Suppressor macrophage treated with lipopolysaccharide for 1 hour (primary cell): ENCODE measurements at places on chromosomes 6 and 20.

DNA sequence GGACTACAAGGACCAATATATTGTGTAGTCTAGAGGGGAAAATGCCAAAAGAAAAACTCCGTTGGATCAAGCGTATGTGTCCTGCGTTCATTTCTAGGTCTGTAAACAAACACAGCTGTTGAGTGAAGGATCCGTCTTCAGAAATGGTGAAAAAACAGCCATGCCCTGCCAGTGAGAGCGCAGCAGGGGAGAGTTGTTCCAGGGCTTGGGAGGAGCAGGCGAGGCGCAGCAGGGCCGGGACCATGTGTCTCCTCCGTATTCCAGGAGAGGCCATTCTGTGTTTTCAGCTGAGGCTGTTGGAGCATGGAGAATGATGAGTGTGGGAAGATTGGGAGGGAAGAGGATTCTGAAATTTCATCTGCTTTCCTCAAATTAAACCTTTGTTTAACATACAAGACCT is 38.0 kb downstream of the BMP6 start:
- no peak for DNase-seq

DNA sequence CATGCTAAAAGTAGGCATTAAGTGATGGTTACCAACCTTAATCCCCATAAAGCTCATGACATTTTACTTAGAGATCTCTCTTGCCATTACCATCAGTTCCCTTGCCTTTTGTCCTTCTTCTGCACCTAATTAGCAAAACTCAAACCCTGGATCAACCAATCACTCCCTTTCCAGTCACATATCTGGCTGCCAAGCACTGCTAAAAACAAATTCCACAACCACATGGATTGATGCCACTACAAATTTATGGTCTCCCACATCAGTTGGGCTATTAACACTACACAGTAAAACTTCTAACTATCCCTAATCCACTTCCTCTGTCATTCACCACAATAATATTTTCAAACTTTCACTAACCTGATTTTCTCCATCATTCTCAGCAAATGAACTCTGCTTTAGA is 54.3 kb upstream of the RNF146 start:
- DNase-seq, result no peak

DNA sequence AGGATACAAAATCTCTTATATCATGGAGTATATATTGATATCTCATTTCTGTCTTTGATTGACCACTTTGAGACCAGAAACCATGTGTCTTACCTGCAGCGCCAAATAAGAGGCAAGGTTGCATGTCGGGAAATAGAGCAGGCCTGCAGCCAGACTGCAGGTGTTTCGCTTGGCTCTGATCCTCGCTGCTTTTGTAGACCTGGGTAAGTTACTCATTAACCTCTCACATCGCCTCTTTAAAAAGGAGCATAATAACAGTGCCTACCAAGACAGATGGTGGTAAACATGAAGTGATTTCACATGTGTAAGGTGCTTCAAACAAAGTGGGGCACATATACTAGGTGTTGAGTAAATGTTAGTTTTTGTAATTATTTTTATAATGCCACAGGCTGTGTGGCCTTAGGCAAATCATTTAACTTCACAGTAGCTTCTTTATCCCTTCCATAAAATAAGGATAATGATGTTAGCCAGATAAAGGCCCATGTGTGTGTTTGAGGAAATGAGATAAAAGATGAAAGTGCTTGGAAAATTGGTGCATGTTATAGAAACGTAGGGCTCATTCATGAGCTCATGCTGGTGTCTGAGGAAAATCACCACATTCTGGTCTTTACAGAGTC is 248.8 kb upstream of the MAP3K7 start:
- no peak for DNase-seq

DNA sequence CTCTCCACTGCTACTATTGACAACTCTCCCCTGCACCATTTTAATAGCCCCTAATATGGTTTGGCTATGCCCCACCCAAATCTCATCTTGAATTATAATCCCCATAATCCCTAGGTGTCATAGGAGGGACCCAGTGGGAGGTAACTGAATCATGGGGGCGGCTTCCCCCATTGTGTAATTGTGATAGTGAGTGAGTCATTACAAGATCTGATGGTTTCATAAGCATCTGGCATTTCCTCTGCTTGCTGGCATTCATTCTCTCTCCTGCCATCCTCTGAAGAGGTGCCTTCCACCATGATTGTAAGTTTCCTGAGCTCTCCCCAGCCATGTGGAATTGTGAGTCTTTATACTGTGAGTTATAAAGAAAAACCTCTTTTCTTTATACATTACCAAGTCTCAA is 74.1 kb upstream of the TCF21 start:
- DNase-seq, result peak; percentile 27

GRCh38 chr6:11614534-11615213 is 77.1 kb downstream of the TMEM170B start:
- DNase-seq, result no peak

DNA sequence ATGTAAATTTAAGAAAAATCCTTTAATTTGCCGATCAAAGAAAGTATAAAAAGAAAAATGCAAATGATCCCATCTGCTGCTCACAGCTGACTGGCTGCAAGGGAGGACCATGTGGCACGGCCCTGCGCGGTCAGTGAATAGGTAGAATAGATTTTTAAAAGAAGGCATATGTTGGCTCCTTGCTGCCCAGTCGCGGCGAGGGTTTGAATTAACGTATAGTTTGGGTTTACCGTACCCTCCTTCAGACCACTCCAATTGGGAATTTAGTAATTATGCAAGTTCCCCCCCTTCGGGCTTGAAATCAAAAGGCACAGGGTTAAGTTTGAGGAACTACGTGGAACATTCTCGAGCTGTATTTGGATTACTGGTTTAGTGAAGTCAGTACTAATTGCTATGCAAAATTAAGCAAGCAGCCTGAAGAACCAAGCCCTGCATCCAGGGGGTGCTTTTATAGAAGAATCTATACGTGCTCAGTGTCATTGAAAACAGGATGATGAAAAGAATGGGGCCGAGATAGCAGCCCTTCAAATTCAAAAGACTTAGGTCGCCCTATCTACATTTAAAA is 1.1 kb upstream of the BEND3 start:
- DNase-seq, result peak; percentile 53

DNA sequence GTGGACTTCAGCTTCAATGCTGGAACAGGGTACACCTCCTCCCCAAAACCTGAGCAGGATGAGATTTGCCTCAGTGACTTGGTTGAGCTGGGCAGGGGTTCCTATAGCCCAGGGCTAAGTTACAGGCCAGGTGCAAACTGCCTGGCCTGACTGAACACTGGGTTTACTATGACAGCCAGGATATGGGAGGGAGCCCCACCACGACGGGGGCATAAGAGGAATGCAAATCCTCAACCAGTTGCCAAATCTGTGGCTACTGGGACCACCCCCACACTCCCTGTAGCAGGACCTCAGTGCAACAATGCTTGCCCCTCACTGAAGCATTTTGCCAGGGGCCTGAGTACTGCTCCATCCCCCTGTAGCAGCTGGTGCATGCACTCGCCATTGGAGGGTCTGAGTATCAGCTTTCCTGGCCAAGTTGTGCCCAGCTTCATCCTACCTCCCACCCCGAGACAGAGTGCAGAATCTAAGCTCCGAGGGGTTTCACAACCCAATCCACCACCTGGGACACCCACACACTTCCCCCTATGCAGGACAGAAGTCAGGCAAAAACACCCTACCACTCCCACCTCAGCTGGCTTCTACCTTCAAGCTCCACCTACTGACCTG is 27.6 kb downstream of the TREML4 start:
- no peak for DNase-seq

DNA sequence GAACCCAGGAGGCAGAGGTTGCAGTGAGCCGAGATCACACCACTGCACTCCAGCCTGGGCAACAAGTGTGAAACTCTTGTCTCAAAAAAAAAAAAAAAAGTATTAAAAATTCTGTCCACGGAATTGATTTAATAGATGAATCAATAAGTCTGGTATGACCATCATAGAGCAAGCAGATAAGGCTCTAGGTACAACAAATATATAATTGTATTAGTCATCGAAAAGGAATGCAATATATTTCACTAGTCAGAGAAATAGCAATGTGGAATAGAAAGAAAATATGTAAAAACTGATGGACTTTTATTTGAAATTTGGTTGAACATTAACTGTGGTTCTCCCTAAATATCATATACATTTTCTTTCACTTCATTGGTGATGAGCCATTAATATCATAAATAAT is 476.8 kb upstream of the AGPAT4 start:
- no peak for DNase-seq

- no peak for DNase-seq
Observed at GRCh38 chr6:63261820-63262219, 50.6 kb downstream of the FKBP1C start.

DNA sequence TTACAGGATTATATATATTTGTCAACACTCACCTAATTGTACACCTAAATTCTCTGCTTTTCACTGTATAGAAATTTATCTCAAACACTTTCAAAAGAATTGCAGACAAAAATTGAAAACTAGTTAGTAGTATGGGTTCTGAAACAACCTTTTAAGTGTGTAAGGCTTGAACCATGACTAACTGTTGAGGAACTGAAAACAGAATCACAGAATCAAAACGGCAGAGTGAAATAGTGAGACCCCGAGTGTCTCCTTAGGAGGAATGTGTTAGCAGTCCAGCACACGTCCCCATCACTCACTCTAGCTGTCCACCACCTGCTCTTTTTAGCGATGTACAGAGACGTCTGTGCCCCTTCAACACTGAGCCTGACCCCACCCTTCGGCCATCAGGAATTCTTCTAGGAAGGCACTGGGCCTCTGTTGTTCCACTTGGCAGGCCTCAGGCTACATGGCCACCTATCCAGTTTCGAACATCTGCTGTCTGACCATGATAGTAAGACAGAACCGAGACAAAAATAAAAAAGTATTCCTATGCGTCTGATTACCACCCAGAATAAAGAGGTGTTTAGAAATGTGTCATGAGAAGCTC is 227.4 kb downstream of the C6orf118 start:
- no peak for DNase-seq

GRCh38 chr20:49924247-49924646 is 8.9 kb upstream of the SPATA2 start:
- DNase-seq, result no peak
